Heart right ventricle (tissue), 16 donors: ENCODE measurements at places on chromosomes 2 and 18. TPM values are rescaled to one million over a fixed set of nuclear protein-coding genes. Genes with fewer than 3 reads are reported as not detected.

- H3K4me1 ChIP-seq = peaks cover 12% of the 10 kb centered on the region
- peak overlapping the region; percentile 94 for H3K4me3 ChIP-seq
- no peaks in the 10 kb centered on the region for H3K27me3 ChIP-seq
- DNase-seq = no peak
- H3K27ac ChIP-seq = peak overlapping the region; percentile 99
These were observed 350 bp upstream of the RNF138 start for GRCh38 chr18:32091325-32091723.

GRCh38 chr2:232533944-232534710 is 5.4 kb upstream of the CHRNG start:
- no peaks in the 10 kb centered on the region for H3K27me3 ChIP-seq
- no peaks in the 10 kb centered on the region for H3K36me3 ChIP-seq
- DNase-seq = no peak
- no peak overlapping the region for H3K4me3 ChIP-seq
- H3K4me1 ChIP-seq = peaks cover 2% of the 10 kb centered on the region
- H3K27ac ChIP-seq = no peak overlapping the region

TSGA10 gene
- total RNA-seq = 4.0 TPM

DNA sequence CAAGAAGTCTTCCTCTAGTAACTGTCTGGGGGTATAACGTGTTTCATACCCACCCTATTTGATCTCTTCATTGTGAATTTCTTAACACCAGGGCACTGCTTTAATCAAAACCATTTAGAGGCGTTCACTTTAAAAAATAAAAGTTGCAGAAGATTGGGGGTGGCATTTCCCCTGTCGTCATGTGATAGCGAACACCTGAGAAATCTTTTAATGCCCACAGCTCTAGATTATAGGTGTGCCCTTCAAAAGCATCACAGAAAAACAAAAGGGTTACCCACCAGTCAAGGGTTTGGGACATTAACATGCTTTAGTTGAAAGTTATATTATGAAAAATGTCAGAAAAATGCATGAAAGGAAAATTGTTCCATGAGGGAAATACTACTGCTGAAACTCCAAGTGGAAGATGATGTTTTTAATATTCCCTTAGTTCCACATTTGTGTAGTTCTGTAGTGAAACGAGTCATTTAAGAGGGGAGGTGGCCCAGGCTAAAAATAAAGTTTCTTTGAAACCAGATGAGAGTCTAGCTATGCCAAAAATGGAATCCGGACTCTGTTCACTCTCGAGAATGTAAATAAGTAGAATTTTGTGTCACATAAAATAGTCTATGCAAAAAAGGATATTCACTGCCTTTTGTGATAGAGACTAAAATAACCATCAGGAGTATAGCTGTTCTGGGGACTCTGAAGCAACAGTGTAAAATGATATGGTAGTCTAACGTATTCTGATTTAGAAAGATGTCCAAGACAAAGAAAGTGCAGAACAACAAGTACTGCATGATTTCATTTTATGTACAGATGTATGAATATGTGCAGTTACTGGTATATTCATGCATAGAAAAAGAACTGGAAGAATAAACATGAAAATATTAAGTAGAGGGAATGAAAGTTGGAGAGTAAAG is 95.3 kb downstream of the TMEM247 start:
- peaks cover under 1% of the 10 kb centered on the region for H3K36me3 ChIP-seq
- H3K4me3 ChIP-seq = no peak overlapping the region
- H3K27me3 ChIP-seq = no peaks in the 10 kb centered on the region
- peaks cover 41% of the 10 kb centered on the region for H3K4me1 ChIP-seq

CASP10 gene
- 5.7 TPM for total RNA-seq

GRCh38 chr2:43553341-43553855 is 42.4 kb downstream of the THADA start:
- H3K36me3 ChIP-seq = peaks cover 22% of the 10 kb centered on the region
- H3K4me3 ChIP-seq = no peak overlapping the region
- no peak overlapping the region for H3K27ac ChIP-seq

DNA sequence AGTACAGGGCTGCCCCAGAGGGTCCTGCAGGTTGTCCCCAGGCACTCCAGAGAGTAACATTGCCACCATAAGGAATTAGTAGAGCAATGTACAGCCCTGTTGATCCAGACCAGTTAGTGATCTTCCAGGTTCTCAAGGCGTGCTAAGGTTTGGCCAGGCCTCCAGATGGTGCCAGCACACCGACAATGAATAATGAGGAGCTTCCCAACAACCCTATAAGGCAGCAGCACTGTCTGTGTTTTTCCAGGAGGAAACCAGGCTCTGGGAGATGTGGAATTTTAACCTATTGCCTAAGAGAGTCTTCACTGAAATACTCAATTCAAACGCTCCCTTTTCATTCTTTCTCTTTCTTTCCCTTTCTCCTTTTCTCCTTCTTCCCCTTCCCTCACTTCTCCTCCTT is 122.1 kb downstream of the MGAT5 start:
- no peaks in the 10 kb centered on the region for H3K27me3 ChIP-seq
- H3K27ac ChIP-seq = no peak overlapping the region
- no peak for DNase-seq
- H3K4me3 ChIP-seq = no peak overlapping the region
- H3K36me3 ChIP-seq = no peaks in the 10 kb centered on the region

- H3K27ac ChIP-seq = no peak overlapping the region
- H3K27me3 ChIP-seq = no peaks in the 10 kb centered on the region
- no peaks in the 10 kb centered on the region for H3K4me1 ChIP-seq
- H3K36me3 ChIP-seq = no peaks in the 10 kb centered on the region
- no peak for DNase-seq
- no peak overlapping the region for H3K4me3 ChIP-seq
These were observed 103.8 kb upstream of the CCDC150 start for GRCh38 chr2:196535742-196536141.

DNA sequence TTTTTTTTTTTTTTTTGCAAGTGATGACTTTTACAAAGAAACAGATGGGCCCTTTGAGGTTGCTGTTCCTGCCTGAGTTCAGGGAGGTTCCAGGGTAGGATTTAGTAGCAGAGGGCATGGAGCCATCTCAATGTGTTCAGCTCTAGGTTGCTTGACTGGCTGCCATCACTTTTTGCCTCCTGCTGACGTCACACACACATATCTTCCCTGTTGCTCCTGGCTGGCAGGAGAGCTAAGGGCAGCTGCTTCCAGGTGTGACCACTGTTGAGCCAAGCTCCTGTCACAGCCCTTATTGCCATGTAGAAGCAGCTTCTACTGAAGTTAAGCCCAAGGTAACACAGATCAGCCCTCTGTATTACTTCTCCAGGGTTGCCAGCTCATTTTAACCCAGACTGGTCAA is 394.2 kb upstream of the SPRED2 start:
- no peaks in the 10 kb centered on the region for H3K4me1 ChIP-seq
- peak; percentile 18 for DNase-seq
- H3K36me3 ChIP-seq = no peaks in the 10 kb centered on the region
